ENCODE measurements at places on chromosomes 11 and 22. TPM values are rescaled to one million over a fixed set of nuclear protein-coding genes. Genes with fewer than 3 reads are reported as not detected.
A peak's percentile ranks its signal among the peaks of the same experiment; 100 is the strongest.

DNA sequence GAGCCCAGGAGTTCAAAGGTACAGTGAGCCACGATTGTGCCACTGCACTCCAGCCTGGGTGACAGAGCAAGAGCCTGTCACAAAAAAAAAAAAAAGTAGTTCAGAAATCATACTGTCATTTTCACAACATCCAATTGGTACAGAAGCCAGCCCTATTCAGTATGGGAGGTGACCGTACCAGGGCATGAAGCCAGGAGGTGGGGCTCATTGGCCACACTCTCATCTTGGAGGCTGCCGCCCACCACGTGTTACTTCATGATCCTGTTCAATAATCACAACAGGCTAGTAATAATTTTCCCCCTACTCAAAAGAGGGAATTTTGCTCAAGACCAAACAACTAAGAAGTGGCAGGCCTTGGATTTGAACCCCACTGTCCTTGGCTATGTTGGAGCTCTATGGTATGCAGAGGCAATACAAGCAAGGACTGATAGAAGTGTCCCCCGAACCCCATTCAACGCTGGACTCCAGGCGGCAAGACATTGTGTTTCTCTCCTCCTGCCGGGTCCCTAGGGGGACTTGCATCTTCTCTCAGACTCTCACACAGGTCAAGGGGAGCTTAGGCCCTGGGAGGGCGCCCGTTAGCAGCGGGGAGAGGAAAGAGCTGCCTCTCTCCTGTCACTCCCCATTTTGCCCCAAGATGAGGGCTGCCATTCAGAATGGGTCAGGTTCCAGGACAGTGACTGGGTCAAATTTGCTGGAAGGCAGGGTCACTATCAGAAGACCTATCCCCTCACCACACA is 40.2 kb upstream of the EMID1 start:
- peak; percentile 73 for DNase-seq
- H3K4me1 ChIP-seq = no peaks in the 10 kb centered on the region
- no peaks in the 10 kb centered on the region for H3K27me3 ChIP-seq

- H3K4me3 ChIP-seq = no peak overlapping the region
- no peak overlapping the region for H3K27ac ChIP-seq
- H3K4me1 ChIP-seq = no peaks in the 10 kb centered on the region
- no peak for DNase-seq
- no peaks in the 10 kb centered on the region for H3K27me3 ChIP-seq
These were observed 4.5 kb downstream of the NDUFA6 start for GRCh38 chr22:42086051-42086450.

DNA sequence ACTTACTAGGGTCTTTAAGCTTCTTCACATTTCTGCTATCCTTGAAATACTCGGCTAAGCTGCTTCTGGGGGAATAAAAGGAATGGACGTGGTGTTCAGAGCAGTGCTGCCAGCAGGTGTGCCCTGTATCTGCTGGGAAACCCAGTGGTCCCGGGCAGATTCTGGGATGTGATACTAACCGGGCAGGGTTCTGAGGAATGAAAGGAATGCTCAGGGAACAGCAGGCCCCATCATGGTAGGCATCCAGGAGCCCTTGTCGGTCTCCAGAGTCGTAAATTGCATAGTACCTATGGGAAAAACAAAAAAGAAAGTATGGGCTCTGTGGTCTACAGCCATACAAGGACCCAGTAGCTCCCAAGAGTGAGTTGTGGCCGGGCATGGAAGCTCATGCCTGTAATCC is 4.5 kb upstream of the TMEM223 start:
- DNase-seq = no peak
- peaks cover 6% of the 10 kb centered on the region for H3K4me1 ChIP-seq
- H3K4me3 ChIP-seq = no peak overlapping the region
- no peaks in the 10 kb centered on the region for H3K27me3 ChIP-seq
- peaks cover 89% of the 10 kb centered on the region for H3K36me3 ChIP-seq

DNA sequence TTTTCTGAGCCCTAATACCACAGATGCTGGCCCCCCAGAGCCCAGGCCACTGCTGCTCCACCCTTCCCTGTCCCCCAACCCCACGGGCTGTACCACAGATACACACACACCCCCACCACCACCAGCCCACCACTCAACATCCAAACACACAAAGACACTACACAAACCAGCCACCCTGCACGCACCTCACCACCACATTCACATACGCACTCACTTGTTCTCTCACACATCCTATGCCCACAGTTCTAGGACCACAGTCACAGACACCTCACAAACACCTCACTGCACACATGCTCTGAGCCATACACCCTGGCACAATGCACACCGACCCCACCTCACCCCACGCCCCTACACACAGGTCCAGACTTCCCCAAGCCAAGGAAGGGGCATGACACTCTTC is 22.5 kb upstream of the OAF start:
- no peak overlapping the region for H3K27ac ChIP-seq
- no peaks in the 10 kb centered on the region for H3K36me3 ChIP-seq
- H3K27me3 ChIP-seq = peaks cover 34% of the 10 kb centered on the region
- no peaks in the 10 kb centered on the region for H3K4me1 ChIP-seq
- H3K4me3 ChIP-seq = no peak overlapping the region

C11orf42 gene
- total RNA-seq = not detected

BBOX1 gene
- total RNA-seq = under 0.01 TPM

SMPD1 gene
- 75.6 TPM for total RNA-seq

OR51B5 gene
- not detected for total RNA-seq

Data from osteoblast (primary cell).